ENCODE measurements at places on chromosomes 16 and 17.

GRCh38 chr16:20735490-20735889 is 6.1 kb downstream of the THUMPD1 start:
- DNase-seq, result no peak

GRCh38 chr17:72425133-72425793 is 304.4 kb downstream of the SOX9 start:
- DNase-seq, result no peak

- no peak for DNase-seq
Observed at GRCh38 chr17:45241328-45242028, 19.8 kb downstream of the FMNL1 start.

DNA sequence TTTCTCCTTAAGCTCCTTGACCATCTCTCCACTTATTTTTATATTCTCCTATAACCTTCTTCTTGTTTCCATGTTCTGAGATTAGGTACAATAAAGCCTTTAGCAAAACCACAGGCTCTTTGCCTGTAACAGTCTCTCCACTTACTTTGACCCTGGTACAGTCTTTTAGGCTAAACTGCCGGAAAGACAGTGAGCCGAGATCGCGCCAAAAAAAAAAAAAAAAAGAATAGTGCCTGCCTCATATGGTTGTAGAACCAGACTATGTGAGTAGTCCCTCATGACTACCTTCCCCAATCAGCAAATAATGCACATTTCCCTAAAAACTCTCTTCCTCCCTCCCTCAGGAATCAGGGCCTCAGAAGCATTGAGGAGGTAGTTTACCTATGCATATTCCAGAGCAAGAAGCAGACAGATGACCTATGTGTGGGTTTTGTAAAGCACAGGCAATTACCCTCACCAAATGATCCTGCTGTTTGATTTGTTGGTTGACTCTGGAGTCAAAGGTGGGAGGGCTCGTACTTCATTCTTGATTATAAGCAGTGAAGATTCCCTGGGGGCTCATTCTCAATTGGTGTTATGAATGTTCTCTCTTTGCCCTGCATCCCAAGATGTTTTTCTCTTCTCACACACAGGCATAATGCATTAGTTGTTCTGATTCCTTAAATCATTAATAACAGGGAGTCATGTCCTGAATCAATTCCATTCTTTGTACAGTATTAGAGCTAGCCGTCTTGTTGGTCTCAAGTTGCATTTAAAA is 8.9 kb upstream of the NME1 start:
- DNase-seq, result no peak

DNA sequence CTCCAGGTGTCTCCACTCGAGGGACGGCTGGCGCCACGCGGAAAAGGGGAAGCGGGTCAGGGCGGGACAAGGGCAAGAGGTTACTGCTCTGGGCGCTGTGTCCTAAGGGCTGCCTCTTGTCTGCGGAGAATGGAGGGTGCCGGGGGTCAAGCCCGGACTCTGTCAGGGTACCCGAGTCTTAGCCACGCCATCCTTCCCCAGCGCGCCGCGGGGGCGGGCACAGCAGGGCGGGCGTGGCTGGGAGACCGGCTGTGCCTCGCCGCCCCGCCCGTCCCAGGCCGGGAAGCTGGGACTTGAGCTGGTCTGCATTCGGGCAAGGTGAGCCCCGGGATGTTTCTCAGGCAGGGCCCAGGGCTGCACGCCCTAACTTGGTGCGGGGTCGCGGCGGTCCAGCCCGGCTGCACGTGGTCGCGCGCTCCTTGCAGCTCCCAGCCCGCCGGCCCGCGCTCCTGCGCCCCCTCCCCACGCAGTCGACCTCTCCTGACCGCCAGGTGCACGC is 6.2 kb upstream of the ACTG1 start:
- no peak for DNase-seq

GRCh38 chr16:8866118-8866883 is 2.5 kb downstream of the CARHSP1 start:
- no peak for DNase-seq

DNA sequence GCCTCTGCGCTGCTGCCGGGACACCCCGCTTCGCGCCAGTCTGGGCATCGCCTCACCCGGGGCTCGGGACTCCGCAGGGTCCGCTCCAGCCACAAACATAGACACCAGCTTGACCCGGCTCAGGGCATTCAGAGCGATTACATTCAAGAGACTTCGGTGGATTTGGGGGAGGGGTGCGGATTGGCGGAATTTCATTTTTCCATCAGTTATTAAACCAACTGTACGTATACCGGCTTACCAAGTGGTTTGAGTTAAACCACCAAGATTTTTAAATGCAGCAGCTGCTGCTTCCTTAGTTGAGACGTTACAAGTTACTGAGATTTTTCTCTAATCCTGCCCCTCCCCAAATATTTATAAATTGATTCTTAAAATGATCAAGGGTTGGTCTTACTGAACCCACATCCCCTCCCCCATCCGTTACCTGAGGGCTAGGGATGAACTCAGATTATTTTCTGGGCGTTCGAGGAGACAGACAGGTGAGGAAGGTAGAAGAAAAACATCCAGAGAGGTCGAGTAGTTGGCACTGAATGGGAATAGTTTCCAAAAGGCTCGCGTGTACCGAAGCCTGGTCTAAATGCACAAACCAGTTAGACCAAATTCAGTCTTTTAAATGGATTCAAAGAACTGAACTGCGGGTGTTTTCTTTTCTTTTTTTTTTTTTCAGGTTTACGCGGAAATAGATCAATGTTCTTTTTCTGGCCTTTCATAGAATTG is 1.5 kb downstream of the CRHR1 start:
- DNase-seq, result no peak

- DNase-seq, result no peak
Observed at GRCh38 chr16:57944970-57945739, 25.8 kb downstream of the CNGB1 start.

DNA sequence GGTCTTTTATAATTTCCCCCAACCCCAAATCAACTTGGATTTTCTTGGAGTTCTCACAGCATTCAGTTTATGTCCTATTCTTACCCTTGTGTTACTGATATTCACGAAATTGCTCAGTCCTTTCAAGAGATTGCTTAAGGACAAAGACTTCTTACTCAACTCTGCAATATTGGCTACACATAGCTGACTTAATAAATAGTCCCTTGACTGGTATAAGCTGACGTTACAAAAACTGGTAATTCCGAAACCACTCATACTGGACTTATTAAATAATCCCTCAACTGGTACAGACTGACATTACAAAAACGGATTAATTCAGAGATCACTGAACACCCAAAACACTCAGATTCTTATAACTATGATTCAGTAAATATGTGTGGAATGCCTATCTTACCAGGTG is 860 bp downstream of the TIGD7 start:
- peak; percentile 13 for DNase-seq

DNA sequence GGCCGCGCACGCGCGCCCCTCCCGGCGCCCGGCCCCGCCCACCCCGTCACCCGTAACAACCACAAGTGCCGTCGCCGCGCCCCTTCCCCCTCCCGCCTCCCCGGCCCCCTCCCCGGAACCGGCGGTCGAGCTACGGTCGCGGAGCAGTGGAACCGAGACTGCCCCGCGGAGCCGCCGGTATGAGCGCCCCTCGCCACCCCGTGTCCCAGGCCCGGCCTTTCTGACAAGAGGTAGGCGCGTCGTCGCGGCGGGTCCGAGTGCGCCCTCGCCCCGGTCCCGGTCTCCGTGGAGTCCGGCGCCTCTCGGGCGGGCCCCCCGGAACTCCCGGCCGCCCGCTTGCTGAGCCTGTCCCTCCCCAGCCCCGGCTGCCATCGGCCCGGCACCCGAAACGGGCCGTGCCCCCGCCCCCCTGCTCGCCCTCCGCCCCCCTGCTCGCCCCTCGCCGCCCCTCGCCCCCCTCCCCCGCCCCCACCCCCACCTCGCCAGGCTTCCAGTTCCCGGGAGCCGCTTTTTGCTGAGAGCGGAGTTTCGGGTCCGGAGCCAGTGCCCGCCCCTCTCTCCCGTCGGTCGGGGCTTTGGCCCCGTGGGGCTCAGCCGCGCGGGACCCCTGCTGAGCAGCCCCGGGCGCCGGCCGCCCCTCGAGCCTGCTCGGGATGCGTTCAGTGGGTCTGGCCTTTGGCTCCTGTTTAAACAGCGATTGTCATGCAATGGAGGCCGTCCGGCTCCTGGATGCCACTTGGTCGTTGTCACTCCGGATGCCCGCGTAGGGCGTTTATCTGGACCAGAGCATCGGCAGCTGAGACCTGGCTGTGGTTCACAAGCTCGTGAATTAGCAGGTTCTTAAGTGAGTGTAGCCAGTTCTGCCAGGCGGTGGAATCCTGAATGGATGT is at the start of gene SEC14L1:
SEC14L1 (plus strand) TSS at position 92 of the 890 bp plus-strand sequence. CDS start 2,628 bp downstream, outside the sequence.
- DNase-seq, result peak; percentile 90

DNA sequence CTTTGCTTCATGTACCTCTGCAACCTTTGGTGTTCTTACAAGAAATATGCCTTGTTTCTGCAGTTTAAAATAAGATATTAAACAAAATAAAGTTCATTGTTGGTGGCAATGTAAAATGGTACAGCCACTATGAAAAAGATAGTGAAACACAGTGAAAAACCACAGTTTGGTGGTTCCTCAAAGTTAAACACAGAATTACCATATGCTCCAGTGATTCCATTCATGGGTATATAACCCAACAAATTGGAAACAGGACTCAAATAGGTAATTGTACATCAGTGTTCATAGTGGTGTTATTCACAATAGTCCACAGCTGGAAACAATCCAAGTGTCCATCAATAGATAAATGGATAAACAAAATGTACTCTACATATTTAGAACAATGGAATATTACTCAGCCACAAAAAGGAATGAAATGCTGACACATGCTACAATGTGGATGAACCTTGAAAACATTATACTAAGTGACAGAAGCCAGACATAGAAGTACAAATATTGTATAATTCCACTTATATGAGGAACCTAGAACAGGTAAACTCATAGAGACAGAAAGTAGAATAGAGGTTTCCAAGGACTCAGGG is 49.2 kb downstream of the CUEDC1 start:
- DNase-seq, result no peak

- DNase-seq, result peak; percentile 42
Observed at GRCh38 chr16:57284209-57284951, at the start of gene PLLP. Gene PLLP (minus strand): TSS chr16:57284672. CDS start chr16:57284540, 132 bp downstream.

All from hematopoietic multipotent progenitor cell treated with erythropoietin and hydrocortisone succinate and interleukin-3 and kit ligand, for 6 days (in vitro differentiated cells).